AG10803 (cell line): ENCODE measurements at places on chromosomes 2 and 18.

GRCh38 chr2:207173641-207174040, 7.9 kb upstream of the KLF7 start:
- no peak for DNase-seq

DNA sequence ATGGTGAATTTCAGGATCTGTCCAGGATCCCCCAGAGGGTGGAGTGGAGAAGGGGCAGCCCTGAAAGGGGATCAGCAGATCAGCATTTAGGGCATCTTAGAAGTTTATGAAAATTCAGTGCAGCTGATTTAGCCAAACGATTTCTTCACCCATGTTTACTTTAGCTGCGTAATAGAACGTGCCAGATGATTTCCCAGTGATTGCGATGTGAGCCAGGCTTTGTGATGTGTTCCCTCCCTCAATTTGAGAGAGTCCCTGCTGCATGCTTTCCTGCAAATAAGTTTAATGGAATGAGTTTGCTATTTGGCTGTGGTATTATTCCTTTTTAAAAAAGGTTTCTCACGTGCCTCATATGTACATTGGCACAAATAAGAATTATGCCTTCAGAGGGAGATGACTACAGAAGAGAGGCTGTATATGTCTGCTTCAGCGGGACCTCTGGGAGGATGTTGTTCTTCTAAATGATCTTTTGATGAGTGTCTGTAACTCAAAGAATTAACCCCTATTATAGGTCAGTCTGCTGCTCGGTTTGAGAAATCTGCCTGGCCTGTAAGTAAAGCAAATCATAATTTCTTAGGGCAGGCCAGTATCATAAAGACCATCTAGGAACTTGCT, 111.9 kb downstream of the MRO start:
- DNase-seq, result peak; percentile 17

- DNase-seq, result no peak
Measured at GRCh38 chr2:59276033-59276432, 1034.9 kb upstream of the FANCL start.

DNA sequence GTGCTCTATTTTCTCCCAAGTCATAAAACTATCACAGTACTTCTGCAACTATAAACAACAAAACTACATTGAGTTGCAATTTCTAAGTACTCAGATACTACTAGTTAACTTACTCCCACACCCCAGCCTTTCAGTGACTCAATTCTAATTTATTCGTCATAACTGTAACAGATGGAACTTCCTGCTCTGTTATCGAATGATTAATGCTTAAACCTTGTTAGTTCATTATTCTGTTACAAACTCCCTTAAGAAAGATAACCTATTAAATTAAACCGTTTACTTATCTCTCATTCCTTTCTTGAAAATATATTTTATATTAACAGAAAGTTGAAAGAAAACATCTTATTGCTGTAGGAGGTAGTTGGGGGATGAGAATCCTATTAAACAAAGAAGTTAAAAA, 17.0 kb downstream of the TNFAIP6 start:
- DNase-seq, result peak; percentile 71

GRCh38 chr2:149456285-149456684, 125.9 kb downstream of the LYPD6 start:
- no peak for DNase-seq

DNA sequence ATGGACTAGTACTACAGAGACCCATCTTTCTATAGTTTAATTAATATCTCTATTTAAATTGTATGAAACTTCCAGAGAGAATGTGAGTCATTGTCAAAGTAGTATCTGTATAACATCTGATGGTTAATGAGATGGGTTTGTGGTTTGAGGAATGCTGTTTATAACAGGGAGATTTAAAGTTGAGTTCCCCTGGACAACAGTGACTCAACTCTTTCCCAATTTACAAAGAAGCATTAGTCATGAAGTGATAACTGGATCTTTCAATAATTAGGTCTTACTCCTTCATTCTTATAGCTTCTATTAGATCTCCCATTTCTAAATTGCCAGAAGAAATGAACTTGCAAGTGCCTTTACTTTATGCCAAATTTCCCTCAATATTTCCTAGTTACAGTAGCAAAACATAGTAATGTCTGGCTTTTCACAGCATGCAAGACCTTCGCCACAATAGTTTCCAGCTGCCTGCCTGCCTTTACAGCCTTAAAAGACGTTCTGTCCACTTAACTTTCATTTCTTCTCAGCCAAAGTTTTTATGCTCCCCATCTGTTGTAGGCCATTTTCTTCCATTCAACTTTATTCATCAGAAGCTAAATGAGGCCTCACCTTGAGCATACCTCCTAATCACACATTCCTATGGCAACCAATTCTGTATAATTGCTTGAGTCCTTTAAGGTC, 47.7 kb upstream of the WDR75 start:
- peak; percentile 98 for DNase-seq

- DNase-seq, result peak; percentile 49
Measured at GRCh38 chr2:98598781-98599428, 9.4 kb downstream of the COA5 start.

GRCh38 chr2:191941376-191941929, 94.6 kb upstream of the CAVIN2 start:
- no peak for DNase-seq

GRCh38 chr18:48694295-48694694, 155.5 kb downstream of the CTIF start:
- DNase-seq, result no peak
